ENCODE measurements at places on chromosomes 12 and 14.

DNA sequence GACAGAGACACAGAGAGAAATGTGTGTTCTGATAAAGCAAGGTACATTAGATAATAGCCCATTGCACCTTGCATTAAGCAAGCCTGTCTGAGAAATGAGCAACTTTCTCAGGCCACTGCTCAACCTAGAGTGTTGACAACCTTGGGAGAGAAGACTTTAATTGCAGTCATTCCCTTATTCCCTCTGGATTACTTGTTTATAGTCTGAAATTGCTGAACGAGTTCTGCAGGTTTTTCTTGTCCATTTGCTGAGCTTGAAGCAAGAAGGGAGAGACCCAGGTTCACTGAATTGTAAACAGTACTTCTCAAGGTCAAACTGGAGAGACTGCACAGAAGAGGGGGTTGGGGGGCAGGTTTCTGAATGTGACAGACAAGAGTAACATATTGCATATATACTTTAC, 159.4 kb upstream of the PLEKHG7 start:
- DNase-seq, result no peak

DNA sequence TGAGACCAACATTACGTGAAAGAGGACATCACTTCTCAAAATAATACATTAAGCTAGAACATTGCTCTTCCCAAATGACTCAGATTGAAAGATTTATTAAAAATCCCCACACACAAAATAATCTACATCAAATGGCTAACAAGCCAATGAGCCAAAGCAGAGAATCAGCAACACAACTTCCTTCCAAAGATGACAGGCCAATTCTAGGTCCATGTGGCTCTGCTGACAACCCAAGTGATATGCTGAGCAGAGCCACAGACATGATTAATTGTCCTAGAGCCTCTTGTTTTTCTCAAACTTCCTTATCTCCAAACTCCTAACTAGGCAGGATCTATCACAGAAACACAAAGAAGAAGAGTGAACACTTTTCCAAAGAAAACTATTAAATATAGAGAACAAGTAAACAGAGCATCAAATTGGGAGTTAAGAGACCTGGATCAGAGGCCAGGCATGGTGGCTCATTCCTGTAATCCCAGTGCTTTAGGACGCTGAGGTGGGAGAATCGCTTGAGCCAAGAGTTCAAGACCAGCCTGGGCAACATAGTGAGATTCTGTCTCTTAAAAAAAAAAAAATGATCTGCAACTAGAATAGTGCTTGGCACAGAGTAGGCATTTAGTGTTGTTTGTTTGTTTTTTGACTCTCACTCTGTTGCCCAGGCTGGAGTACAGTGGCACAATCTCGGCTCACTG, 38.5 kb downstream of the SENP1 start:
- no peak for DNase-seq

DNA sequence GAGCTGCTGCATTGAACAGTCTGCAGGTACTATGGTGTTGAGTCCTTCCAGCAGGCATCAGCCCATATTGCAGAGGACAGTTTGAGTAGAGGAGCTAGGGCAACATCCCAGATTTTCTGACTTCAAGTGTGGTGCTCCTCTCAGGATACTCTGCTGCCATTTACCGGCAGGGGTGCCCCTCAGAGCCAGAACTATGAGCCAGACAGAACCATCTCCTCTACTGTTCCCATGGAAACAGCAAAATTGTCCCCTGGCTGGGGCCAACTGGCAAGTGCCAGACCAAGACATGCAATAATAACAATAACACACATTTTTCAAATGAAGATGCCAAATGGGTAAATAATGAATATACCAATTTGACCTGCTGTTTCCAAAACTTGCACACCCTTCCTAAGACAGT, 102.9 kb downstream of the ADCK1 start:
- no peak for DNase-seq

- no peak for DNase-seq
These were observed 109.1 kb upstream of the MAX start for GRCh38 chr14:65211341-65211987.

Data from GM12864 (cell line).